ENCODE measurements at places on chromosomes 4 and X.

GRCh38 chrX:30521440-30522182 lies 56.0 kb downstream of the TASL start:
- no peak for DNase-seq

DNA sequence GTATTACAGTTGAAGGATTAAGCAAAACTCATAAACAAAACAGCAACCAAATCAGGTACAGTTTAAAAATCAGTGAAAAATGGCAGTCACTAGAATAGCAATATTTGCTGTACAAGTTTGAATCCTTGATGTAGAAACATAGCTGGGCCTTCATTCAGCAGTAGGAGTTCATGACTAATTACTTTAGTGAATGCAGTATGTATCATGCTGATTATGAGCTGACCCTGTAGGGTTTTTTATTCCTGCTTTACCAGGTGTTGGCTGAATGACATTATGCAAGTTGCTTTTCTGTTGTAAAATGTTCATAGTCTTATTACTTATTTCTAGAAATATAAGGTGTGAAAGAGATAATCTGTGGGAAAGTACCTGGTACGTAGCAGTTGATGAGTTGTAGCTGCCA lies 179.6 kb downstream of the CCSER1 start:
- DNase-seq: no peak

- no peak for DNase-seq
Observed at GRCh38 chrX:96407501-96407900, 277.1 kb upstream of the DIAPH2 start.

DNA sequence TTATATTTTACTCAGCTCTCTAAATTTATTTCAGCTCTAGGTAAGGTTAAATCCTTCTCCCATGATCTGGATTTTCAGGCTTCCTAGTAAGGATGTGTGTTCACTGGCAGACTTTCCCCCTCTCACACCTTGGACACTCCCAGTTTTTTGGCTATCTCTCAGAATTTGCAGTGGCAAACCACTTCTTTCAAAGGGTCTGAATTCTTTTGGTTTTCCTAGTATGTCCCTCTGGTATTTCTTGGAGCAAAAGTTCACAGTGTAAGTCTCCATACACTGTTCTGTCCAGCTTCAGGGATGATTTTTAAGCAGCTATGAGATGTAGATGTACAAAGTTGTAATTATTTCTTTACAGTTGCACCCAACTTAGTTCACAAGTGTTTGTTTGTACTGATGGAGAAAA lies 653.8 kb upstream of the GALNT7 start:
- DNase-seq: no peak

DNA sequence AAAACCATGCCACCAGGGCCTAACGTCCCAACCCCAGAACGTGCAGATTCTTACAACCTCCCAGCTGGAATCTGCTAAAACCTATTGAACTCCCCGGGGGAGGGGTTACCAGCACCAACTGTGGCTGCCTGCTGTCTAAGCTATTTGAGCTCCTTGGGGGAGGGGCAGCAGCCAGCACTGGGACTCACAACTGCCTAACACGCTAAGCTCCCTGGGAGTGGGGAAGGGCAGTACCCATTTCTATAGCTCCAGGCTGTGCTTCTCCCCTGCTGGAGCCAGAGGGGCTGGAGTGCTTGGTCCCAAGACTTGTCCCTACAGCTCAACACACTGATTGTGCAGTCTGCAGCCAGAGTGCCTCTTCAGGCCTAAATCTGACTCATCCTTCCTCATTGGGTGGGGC lies 459.8 kb upstream of the FGF16 start:
- DNase-seq: no peak
